Activated CD4-positive, alpha-beta T cell treated with anti-CD3 and anti-CD28 coated beads, Interleukin-2, amount 10 ng/mL, durations not matched to agents 24 days and 14 days (primary cell): ENCODE measurements at places on chromosomes 2 and 18. TPM values are rescaled to one million over a fixed set of nuclear protein-coding genes. Genes with fewer than 3 reads are reported as not detected.

TMX3 gene
- total RNA-seq: 65.6 and 67.1 TPM in 2 replicates

- DNase-seq: no peak
Measured at GRCh38 chr2:213476641-213477040, 192.4 kb downstream of the SPAG16 start.

GRCh38 chr2:76930056-76930744 lies 592.0 kb downstream of the LRRTM4 start:
- DNase-seq: no peak

DNA sequence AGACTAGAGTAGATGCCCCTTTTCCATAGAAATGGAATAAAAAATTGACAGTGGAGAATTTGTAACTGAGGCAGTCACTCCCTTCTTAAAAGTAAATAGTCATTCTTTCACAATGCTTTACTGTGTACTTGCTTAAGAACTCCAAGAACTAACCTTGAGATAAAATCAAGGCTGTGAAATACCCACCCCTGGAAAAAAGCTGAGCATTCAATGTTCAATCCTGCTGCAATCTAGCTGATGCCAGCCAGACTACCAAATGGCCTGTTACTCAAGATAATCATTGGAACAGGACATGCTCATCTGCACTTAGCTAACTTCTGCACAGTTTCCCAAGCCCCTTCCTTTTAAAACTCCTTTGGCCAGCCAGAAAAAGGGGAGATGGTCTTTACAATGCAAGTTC lies 367.4 kb upstream of the GULP1 start:
- no peak for DNase-seq

EML6 gene
- 0.77 and 0.83 TPM in 2 replicates for total RNA-seq

DNA sequence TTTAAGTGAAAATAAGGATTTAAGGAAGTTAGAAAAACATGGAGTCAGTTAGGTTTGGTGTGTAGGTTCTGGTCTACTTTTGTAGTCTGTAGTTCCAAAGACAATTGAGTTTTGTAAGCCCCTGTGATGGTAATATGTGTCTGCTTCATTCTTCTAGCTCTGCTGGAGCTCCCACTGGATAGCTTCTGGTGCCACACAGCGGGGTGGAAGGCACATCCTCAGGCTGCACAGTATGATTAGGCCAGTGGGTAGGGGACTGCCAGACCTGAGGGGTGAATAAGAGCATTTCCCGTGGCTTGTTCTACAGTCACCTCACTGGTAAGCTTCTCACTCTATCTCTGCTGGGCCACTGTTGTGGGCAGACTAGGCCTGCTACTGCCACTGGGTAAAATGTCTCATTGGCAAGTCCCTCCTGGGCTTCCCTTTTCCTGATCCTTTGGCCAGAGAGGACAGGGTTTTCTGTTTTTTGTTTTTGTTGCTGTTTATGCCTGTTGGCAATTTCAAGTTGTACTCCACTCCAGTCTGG lies 44.5 kb downstream of the TMEM131 start:
- DNase-seq: no peak

GRCh38 chr18:57789759-57790158 lies 13.4 kb downstream of the ATP8B1 start:
- no peak for DNase-seq

- no peak for DNase-seq
Measured at GRCh38 chr2:119195001-119195400, 28.6 kb upstream of the STEAP3 start.
